DMS79 treated with DMSO at 0.1 percent for 48 hours (cell line): ENCODE measurements at places on chromosomes 7 and 10.

GRCh38 chr7:19133886-19134285, 11.3 kb downstream of the FERD3L start:
- no peak for DNase-seq

DNA sequence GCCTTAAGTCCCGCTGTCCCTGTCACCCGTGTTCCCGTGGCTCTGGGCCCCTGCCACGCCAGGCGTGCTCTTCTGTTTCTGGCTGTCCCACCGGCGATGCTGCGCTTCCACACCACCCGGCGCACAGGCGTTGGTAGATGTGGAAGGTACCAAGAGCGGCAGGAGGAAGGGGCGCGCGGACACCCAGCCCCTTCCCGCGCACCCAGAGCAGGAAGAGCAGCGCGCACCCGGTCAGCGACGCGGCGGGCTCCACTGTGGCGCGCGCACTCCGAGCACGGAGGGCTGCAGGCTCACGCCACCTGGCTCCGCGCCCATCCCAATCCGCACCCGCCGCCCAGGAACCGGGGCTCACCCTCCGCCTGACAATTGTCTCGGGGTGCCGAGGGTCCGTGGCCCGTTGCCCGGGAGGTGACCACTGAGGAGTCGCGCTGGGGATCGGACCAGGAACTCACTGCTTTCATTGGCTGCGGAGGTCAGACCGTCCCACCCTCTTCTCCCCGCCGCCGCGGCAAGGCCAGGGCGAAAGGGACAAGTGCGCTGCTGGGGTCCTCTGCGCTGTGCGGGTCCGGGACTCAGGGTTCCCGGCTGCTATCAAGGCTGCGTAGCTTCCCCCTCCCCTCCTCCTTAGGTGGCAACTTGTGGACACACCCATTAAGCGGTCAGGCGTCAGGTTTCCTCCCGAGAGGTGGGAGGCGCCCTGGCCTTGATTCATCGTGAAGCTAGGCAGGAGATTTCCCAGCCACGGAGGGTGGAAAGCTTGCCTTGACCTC, 121.6 kb upstream of the ZNF92 start:
- peak; percentile 89 for DNase-seq

GRCh38 chr10:51176976-51177695, 102.8 kb downstream of the PRKG1 start:
- DNase-seq, result no peak

DNA sequence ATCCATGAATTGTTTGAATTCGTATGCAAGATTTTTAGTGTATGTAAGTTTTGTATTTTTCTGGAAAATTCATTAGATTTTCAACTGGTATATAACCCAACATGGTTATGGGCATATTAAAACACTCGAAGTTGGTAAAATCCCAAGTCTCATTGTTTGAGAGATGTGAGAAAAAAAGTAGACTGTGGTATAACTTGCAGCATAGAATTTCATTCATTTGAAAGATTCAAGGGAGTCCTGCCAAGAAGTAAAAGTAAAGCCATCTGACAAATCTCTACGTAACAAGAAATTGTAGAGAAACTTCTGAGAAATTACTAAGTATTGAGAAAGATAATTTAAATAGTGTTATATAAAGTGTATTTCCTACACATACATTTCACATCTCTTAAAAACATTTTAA, 40.2 kb downstream of the SEMA3E start:
- DNase-seq, result no peak

DNA sequence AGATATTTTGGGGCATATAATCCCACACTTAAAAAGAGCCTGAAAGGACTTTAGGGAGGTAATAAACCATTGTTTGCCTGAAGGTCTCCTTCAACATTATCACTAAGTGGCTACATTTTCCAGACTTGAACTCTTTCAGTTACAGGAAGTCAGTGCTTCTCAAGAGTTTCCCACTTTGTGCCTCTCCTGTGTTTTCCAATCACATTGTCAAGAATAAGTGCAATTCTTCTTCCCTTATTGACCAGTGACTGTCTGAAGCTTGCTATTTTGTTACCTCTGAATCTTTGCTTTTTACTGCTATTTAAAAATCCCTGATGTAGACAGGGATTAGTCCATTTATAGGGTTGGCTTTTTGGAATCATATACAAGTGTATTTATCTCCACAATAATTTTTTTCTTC, 346.7 kb upstream of the ANKRD30A start:
- no peak for DNase-seq
